ENCODE measurements at places on chromosomes 5 and 9.

- DNase-seq = no peak
Measured at GRCh38 chr5:78495800-78496199, 135.4 kb downstream of the SCAMP1 start.

GRCh38 chr5:176334031-176334770 lies 27.4 kb downstream of the KIAA1191 start:
- DNase-seq = no peak

GRCh38 chr5:139416651-139417050 lies 12.8 kb upstream of the SPATA24 start:
- no peak for DNase-seq

- no peak for DNase-seq
Measured at GRCh38 chr5:181239062-181239663, 4.5 kb downstream of the RACK1 start.

GRCh38 chr9:27227192-27227591 lies 69.8 kb downstream of the EQTN start:
- no peak for DNase-seq

DNA sequence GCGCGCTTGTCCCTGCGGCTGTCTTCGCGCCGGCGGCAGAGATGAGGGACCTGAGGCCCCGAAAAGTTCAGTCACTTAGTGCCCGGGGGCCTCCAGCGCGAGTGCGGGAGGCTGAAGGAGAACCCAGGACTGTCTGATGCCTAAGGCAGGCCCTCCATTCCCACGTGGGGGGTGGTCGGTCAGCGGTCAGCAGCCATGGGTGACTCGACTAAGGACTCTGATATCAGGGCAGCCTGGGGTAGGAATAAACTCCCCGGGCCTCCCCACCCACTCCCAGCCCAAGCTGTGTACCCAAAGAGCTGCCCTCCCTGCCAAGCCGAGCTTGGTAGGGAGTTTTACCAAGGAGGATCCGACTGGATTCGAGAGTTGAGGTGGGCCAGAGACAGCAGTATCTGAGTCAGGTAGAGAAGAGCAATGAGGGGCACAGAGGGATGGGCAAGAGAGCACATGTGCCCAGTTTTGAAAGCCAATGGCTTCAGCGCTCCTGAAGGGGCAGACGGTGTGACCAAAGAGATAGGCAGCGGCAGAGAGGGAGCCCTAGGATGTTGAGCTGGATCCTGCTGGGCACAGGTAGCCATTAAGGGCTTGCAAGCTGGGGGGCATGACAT lies 787 bp downstream of the FGFR4 start:
- no peak for DNase-seq

DNA sequence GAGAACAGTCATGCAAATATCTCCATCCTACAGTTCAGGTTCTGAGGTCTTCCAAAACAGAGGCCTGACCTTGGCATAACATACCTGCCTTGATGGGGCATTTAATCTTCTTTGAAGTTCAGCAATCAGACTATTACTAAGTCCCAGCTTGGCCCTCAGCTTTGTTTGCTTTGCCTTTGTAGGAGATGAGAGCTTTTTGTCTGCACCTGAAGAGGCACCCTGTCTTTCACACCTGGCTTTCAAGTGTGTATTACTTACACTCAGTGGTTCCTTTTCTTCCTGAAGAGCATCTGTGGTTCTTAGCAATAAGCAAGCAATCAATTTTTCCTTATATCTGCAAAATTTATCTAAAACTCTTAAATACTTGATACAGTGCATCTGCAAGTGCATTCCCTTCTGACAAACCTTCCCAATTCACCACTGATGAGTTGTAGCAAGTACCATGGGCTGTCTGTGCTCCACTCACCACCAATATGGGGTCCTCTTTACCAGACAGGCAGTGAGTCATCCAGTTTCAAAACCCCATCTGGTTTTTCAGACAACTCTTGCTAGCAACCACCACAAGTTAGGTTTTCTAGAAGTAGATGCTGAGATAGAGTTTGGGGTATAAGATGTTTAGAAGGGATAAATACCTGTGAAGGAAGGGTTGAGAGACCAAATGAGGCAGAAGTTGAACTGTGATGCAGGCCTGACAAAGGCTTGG lies 100.2 kb downstream of the HINT1 start:
- peak; percentile 39 for DNase-seq

DNA sequence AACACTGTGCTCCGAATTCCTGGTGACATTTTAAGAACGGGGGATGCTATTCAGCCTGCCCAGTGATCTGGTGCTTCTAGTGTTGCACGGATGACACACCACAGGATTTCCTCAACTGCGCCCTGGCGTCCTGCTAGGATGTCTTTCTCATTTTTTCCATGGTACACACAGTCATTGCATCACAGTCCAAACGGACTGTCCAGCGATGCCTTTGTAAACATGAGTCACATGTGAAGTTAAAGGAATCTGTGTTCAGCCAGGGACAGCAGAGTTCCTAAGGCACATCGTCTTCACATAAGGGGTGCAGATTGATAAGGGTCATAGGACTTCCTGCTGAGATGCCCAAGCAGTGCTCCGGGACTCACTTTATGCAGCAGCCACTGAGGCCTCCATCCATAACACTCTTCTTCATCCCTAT lies 9.3 kb upstream of the PTPN3 start:
- DNase-seq = no peak

- DNase-seq = no peak
Measured at GRCh38 chr9:129472651-129473102, 148.2 kb downstream of the C9orf50 start.

- no peak for DNase-seq
Measured at GRCh38 chr9:86585422-86586143, 231.4 kb upstream of the TUT7 start.

- DNase-seq = peak; percentile 92
Measured at GRCh38 chr9:124774129-124774978, 2.6 kb upstream of the OLFML2A start.

DNA sequence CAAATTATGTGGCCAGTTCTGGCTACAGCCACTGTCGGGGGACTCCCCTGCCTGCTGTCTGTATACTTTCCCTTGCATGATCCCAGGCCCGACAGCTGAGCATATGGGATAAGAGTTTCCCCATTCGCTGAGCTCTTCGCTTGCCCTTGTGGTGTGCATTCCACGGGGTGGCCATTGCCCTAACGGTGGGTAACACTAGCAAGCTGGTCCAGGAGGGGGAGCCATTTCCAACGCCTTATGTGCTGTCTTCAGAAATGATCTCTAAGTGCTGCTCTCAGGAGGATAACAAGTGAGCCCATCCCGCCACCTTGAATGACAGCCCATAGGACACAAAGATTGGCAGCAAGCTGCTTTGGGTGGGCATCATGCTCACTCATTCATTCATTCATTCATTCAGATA lies 190.9 kb downstream of the FSTL4 start:
- peak; percentile 48 for DNase-seq

- no peak for DNase-seq
Measured at GRCh38 chr5:5005353-5005752, 134.8 kb upstream of the ADAMTS16 start.

GRCh38 chr9:135326633-135327152 lies 152.9 kb upstream of the PPP1R26 start:
- DNase-seq = no peak

- no peak for DNase-seq
Measured at GRCh38 chr9:92618633-92619225, 51.2 kb downstream of the IPPK start.

DNA sequence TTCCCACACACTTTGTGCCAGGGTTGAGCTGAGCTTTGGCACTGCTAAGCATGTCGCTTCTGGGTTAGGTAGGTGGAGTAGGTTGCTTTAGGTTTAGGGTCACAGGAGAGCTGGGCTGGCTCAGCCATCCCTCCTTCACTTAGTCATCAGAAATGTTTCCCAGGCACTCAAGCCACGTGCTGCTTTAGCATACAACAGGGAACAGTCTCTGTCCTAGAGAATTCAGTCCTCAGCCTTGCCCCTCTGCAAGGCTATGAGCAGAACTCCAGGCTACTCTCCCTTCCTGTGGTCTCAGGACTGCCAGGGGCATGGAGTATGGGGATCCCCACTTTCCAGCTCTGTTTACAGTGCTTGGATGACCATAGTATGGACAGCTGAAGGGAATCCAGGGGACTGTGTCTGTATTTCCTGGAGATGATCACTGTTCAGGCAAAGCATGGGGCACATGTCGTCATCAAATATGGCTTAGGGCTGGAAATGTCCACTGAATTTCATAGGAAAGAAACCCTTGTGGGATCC lies 7.5 kb upstream of the ANKRD33B start:
- no peak for DNase-seq

GRCh38 chr5:60066502-60066901 lies 173.0 kb upstream of the PDE4D start:
- DNase-seq = no peak

- no peak for DNase-seq
Measured at GRCh38 chr5:17735761-17736160, 101.5 kb downstream of the TAF11L14 start.

DNA sequence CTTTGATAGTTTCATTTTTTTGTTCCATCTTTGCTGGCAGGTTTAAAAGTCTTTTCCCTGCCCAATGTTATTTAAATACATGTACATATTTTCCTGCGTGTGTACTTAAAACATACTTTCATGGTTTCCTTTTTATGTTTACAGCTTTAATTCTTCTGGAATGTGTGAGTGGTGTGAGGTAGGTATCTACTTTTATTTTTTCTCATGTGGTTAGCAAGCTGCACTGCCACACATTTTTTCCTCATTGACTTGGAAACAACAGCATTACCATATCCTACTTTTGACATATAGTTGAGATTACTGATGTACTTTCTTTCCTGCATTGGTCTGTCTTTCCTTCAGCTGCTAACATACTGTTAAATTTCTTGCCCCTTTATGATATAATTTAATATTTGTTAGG lies 51.4 kb upstream of the COL15A1 start:
- no peak for DNase-seq

DNA sequence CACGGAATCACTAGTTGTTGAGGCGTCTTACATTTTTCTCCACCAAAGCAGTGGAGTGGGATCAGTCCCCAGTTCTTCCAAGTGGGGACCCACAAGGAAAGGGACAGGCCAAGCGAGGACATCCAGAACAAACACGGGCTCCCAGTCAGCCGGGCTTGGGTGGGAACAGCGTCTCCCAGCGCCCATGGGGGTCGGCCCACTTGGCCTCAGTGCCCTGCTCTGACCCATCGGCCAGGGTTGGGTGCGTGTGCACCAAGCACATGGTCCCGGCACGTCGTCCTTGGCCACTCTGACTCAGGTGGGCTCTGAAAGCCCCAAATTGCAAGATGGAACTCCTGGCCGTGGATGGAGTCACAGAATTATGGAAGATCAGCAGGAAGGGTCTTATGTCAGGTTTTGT lies 37.9 kb downstream of the DBH start:
- no peak for DNase-seq

DNA sequence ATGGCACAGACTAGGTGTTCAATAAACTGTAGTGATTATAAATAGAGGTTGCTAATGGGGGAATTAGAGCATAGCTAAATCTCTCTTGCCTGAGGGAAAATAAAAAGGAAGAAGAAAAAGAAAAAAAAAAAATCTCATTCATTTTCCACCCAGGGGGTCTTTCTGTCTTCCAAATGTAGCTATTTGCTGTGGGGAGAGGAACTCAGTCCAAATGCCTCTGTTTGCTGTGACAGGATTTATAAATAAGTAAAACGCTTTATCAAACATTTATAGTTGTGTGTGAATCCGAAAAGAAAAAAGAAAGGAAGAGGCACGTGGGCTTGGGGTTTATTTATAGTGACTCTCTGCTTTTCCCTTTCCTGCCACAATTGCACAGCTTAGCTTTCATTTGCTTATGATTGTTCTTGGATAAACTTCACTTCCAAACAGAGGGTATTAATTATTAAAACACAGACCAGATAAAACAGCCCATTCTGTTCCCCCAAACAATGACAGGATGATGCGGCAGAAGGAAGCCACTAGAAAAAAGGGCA lies 245.7 kb downstream of the ASTN2 start:
- peak; percentile 3 for DNase-seq

DNA sequence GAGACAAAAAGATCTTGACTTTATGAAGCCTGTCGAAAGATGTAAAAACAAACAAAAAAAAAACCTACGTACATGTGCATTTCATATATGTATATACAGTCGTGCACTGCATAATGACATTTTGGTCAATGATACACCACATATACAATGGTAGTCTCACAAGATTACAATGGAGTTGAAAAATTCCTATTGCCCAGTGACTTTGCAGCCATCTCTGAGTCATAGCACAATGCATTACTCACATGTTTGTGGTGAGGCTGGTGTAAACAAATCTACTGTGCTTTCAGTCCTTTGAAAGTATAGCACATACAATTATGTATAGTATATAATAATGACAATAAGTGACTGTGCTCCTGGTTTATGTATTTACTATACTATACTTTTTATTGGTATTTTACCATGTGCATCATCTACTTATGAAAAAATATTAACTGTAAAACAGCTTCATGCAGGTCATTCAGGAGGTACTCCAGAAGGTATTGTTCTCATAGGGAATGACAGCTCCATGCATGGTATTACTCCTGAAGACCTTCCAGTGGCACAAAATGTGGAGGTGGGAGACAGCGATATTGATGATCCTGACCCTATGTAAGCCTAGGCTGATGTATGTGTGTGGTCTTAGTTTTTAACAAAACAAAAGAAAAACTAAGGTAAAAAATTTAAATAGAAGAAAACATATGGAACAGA lies 73.7 kb upstream of the FST start:
- no peak for DNase-seq

GRCh38 chr5:147152086-147152485 lies 82.7 kb upstream of the STK32A start:
- DNase-seq = no peak

GRCh38 chr9:15975101-15975778 lies 422.4 kb downstream of the CCDC171 start:
- no peak for DNase-seq

- no peak for DNase-seq
Measured at GRCh38 chr9:130336027-130336610, 70.6 kb downstream of the HMCN2 start.

DNA sequence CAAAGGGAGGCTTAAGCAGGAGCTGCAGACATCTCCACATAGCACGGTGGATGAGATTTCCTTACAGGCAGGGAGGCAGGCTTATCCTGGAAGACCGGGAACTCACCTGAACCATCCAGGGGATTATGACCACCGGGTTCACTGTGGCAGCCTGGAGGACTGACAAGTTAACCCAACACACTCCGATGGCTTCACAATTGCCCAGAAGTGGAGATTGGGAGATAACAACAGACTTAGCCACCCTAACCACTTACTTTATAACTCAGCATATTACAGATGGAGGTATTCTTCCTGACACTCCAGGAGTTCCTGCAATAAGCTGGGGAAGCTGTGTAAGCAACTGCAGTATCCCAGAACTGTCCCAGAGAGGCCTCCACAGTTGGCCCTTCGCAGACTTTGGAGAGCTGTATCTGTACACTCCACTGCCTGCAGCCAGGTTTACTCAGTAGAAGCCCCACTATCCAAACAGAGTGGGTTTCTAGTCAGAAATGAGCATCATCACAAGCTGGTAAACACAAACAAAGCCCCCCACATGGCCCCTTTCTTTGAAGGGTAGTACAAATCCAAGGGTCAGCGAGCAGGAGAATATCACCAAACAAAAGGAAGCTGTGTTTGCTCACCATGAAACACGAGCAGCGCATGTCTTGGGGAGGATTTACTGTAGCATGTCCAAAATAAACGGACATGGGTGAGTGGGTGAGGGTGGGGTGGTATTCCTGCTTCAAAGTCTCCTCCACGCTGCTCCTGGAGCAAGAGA lies 462.2 kb downstream of the RASEF start:
- no peak for DNase-seq

GRCh38 chr9:3074247-3074646 lies 230.4 kb upstream of the PUM3 start:
- DNase-seq = peak; percentile 19
